ENCODE measurements at places on chromosomes 5 and 9.

DNA sequence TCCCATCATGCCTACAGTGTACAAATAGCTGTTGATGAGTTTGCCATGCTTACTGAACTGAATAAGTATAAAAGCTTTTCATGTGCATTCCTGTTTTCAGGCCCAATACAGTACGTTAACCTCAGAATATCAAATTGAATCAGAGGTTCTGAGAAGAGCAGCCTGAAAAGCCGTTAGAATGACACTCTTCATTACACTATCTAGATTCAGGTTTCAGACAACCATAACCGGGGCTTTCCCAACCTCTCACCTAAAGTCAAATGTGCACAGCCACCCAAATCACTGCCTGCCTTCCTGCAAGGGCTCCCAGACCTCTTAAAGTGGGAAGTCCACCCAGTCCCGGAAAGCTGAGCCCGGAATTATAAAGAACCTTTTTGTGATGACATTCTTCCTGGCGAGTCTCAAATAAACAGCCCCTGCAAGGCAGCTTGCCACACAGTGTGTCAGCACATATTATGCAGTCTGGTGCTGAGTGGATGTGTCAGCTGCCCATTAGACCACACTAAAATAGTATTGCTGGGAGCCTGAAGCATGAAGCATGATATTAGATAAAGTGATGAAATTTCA lies 245.8 kb downstream of the TLE4 start:
- DNase-seq = no peak

DNA sequence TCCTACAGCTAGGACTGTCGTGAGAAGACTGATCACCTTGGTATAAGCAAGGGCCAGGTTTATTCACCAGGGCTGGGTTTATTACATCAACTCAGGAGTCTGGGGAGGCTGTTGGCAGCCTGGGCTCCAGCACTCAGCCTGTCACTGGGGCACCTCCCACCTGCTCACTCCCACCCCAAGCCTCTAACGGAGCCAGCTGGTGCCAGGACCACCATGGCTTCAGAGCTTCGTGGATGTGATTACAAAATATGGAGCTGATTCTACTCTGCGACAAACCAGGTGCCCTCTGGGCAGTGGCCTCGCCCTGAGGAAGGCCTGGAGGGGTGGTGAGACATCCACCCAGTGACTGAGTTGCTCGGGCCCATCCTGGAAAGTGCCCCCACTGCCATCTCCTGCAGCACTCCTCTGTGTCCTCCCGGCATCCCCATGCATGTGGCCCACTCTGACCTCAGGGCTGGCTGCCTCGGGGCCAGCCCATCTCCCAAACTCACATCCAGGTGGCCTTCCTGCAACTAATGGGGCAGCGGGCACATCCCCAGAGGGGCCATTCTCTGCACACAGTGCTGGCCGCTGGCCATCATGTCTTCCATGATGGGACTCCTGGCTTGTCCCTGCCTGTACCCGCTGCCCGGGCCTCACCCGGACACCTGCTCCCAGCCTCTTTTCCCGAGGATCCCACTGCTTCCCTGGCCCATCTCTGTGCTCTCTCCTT lies 49.6 kb downstream of the SECISBP2 start:
- no peak for DNase-seq

DNA sequence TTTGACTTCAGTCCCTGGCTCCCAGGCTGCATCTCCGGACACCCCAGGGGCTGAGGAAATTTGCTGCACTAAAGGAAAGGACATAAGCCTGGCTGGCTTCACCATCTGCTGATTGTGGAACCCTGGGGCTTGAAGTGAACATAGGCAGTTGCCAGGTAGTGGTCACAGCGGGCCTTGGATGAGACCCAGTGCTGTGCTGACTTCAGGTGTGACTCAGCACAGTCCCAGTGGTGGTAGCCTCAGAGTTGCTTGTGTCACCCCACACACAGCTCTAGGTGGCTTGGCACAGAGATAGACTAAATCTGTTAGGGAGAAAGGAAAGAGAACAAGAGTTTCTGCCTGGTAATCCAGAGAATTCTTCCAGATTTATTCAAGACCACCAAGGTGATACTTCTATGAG lies 36.1 kb upstream of the RUSC2 start:
- DNase-seq = no peak

- peak; percentile 65 for DNase-seq
Observed at GRCh38 chr9:19788152-19788551, 685 bp downstream of the SLC24A2 start.

- no peak for DNase-seq
Observed at GRCh38 chr9:37998881-37999587, 70.0 kb downstream of the SHB start.

DNA sequence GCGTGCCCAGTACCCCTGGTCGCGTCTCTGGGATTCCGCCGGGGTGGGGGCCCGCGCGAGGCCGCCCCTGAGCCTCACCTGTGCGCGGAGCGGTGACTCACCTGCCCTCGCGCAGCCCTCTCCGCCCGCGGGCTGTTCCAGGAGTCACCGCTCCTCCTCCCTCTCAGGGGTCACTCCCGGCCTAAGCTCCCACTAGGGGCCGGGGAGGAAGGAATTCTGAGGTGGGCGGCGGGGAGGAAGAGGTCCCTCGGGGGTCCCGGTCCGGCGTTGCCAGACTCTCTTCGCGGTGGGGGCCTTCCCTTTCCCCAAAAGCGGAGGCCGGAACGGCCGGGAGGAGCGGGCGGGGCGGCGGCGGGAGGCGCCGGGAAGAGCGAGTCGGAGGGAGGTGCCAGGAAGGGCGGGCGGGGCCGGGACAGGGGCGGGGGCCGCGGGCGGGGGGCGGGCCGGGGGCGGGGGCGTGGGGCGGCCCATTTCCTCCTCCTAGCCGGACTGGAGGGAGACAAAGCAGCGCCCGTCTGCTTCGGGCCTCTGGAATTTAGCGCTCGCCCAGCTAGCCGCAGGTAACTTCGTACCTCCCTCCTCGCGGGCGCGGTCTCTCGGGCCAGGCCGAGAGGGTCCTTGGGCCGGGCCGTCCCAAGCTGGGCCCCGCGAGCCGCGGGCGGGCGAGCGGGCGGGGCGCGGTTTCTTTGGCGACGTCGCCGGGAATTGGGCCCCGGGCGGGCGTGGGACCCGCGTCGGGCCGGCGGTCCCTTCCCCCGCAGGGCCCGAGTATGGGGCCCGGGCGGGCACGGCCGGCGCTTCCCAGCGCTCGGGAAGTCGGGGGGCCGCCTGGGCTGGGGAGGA lies at the start of gene CTNNA1:
TSS of gene CTNNA1 (plus strand) at position 475 of the 843 bp plus-strand sequence. CDS start 28,500 bp downstream, outside the sequence.
- DNase-seq = peak; percentile 91

DNA sequence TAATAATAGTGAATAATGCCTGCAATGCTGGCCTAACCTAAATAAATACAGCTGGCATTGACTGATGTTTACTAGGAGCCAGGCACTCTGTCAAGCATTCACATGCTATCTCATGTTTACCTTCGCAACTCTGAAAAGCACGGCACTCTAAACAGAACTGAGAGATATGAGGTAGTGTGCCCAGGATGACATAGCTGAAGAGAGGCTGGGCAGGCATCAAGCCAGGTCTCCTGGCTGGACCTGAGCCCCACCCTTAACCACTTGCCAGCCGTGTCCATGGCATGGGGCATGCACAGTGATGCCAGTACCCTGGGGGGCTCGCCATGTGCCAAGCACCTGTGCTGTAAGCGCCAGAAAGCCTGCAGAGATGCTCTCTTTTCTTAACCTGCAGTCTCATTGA lies 119.4 kb upstream of the MVB12B start:
- DNase-seq = no peak

DNA sequence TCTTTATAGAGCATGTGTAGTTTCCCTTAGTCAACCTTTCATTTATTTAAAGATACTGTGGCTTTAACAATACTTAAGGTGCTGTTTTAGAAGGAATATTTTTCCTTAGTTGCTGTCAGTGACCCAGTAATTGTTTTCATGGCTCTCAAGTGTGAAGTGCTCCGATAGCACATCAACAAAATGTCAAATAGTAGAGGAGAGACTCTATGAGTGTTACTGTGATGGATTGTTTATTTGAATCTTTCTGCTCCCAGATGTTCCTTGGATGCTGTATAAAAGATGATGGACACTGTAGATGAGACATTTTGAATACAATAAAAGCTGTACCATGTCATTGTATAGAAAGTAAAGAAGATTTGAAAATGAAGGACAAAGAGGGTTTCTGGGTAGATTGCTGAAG lies 1185.7 kb upstream of the C9orf72 start:
- DNase-seq = no peak

DNA sequence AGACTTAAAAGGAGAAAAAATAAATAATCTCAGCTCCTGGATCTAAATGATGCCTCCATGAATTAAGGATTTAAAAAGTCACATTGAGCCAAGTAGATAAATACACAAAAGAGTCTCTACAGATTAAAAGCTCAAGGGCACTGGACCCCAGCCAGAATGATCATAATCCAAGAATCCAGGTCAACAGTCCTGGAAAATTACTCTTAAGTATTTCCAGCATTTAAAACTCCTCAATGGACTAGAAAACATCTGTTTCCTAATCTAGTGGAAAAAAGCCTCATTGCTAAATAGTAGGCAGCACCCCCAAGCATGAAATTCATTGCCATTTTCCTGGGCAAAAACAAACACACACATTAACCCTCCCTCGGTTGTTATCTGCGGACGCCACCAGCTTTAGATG lies 96.8 kb downstream of the FRMD3 start:
- DNase-seq = no peak

DNA sequence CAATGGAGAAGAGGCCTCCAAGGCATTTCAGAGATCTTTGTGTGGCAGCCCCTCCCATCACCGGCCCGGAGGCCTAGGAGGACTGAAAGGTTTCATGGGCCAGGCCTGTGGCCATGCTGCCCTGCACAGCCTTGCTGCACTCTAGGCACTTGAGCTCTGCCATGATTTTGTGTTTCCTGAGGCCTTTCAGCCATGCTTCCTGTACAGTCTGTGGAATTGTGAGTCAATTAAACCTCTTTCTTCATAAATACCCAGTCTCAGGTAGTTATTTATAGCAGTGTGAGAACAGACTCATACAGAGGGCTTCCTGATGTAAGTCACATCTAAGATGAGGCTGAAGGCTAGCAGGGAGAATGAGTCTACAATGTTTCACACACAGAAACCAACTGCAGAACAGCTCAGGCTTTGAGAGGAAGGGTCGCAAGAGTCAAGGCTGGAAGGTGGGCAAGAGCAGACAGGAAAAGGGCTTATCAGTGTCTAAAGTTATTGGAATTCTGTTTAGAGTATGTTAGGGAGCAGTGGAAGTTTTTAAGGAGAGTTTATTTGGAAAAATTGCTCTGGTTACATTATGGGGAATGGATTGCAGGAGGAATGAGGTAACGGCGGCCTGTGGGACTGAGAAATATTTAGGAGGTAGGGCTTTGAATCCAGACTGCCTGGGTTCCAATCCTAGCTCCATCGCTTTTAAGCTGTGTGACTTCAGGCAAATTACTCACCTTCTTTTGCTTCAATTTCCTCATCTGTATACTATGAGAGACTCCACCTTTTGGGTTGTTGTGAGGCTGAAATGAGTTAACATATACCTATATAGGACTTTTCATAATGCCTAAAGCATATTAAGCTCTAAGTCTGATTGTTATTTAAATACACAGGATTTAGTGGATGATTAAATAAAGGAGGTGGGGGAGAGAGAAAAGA lies 291.2 kb downstream of the CWC27 start:
- DNase-seq = no peak

DNA sequence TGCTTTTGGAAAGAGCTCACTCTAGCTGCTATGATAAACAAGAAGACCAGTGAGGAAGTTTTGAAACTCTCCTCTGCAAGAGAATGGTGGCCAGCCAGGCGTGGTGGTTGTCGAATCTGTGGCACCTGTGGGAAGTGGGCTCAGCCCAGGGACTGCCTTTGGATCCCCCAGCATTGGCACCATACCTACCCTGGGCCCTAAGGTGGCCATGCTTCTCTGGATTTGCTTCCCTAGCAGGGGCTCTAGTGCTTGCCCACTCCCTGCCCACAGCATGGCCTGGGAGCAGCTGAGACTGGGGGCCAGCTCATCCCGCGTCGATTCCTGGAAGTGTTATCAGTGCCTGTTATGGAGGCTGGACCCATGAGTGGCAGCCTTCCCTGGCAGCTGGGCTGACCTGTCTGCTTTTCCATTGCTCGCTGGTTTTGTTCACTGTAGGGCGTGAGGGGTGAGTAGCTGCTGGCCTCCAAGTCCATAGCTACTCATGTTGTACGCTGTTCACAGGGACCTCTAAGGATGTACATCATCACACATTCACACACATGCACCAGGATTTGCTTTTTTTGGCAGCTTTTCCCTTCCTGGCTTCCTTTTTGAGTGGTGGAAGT lies 2.3 kb downstream of the SLC22A4 start:
- DNase-seq = no peak

GRCh38 chr5:179459771-179460170 lies 90.6 kb upstream of the RUFY1 start:
- DNase-seq = no peak

GRCh38 chr9:115328677-115329076 lies 210.7 kb upstream of the TNC start:
- DNase-seq = no peak

GRCh38 chr9:94014066-94014654 lies 59.0 kb upstream of the BARX1 start:
- no peak for DNase-seq

GRCh38 chr9:69325409-69326212 lies 596 bp downstream of the ENTREP1 start:
- peak; percentile 63 for DNase-seq

- DNase-seq = peak; percentile 32
Observed at GRCh38 chr9:93665637-93666438, 89.5 kb downstream of the PHF2 start.

DNA sequence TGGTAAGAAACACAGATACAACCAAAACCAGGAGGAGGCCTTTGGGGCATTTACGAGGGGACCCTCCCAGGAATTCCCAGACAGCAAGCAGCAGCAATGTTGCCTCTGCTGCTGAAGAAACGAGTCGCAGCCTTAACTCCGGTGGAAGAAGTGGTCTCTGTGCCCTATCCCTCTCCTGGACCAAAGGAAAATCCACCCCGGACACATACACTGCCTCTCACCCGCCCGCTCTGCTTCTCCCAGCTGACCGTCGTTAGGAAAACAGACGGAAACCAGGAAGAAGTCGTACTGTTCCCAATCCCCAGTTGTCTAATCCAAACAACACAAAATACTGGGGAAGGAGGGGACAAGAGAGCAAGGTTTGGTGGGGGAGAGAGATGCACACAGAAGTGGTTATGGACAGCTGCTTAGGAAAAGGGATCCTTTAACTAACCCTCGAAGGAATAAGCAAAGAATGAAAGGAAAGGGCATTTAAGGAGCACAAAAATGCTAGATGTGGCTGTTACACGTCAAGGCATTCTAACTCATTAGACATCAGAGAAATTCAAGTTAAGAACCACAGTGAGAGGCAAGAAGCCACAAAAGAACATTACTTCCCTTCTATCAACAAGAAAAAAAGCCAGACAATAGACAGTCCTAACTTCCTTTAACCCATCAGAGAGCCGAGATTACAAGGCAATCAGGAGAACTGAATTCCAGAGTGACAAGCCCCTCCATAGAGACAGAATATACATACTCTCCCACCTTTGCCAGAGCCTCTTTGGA lies 71.9 kb downstream of the ACTL7B start:
- no peak for DNase-seq

- no peak for DNase-seq
Observed at GRCh38 chr9:134436379-134436762, 110.1 kb downstream of the RXRA start.

All from ecto neural progenitor cell (in vitro differentiated cells).